ENCODE measurements at places on chromosomes 7 and 10. TPM values are rescaled to one million over a fixed set of nuclear protein-coding genes. Genes with fewer than 3 reads are reported as not detected.

GRCh38 chr7:156651474-156651873 is 10.9 kb downstream of the RNF32 start:
- no peak overlapping the region for H3K27ac ChIP-seq
- no peak for DNase-seq
- H3K4me1 ChIP-seq = no peaks in the 10 kb centered on the region
- H3K4me3 ChIP-seq = no peak overlapping the region
- no peaks in the 10 kb centered on the region for H3K36me3 ChIP-seq

DNA sequence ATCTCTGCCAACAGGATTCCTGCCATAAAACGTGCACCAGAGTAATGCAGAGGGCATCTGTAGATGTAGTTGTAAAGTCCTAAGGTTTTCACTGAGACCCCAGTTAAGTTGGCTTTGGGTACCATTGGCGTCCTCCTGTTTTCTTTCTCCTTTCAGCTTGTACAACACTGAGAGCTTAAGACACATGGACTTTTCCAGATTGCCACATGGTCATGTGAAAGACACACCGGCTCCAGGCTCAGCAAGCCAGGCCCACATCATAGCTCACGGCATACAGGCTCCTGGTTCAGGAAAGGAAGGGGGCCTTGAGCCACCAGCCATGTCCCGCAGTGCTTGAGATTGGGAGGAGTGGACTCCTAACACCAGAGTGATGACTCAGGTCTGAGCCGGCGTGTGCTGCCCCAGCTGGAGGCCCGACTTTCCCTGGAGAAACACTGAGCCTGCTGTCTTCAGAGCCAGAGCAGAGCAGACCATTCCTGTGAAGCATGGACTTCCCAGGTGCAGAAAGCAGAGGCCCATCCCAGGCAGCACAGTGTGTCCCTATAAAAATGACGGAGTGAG is 252.7 kb downstream of the PRPF18 start:
- DNase-seq = no peak
- H3K27ac ChIP-seq = no peak overlapping the region
- H3K4me1 ChIP-seq = no peaks in the 10 kb centered on the region
- H3K27me3 ChIP-seq = no peaks in the 10 kb centered on the region

DNA sequence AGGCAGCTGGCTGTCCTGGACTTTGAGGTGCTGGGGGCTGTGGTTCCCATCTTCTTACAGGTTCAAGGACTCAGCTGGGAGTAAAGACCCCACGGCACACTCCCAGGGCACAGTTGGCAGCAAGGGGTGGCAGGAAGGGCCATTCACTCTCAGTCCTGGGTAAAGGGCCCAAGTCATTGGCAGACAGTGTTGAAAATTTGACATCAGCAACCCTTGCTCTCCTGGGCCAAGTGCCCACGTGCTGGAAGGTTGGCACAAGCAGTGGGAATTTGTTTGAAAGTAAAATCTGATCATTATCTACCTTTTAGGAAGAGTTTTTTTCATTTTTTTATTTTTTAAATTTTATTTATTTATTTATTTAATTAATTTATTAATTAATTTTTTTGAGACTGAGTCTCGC is 241.6 kb upstream of the MKI67 start:
- H3K27ac ChIP-seq = no peak overlapping the region
- no peak overlapping the region for H3K4me3 ChIP-seq
- no peaks in the 10 kb centered on the region for H3K27me3 ChIP-seq

- no peaks in the 10 kb centered on the region for H3K36me3 ChIP-seq
- H3K4me3 ChIP-seq = no peak overlapping the region
- DNase-seq = no peak
- H3K4me1 ChIP-seq = no peaks in the 10 kb centered on the region
- H3K27me3 ChIP-seq = no peaks in the 10 kb centered on the region
- H3K27ac ChIP-seq = no peak overlapping the region
Measured at GRCh38 chr7:41232086-41232485, 470.8 kb downstream of the INHBA start.

DNA sequence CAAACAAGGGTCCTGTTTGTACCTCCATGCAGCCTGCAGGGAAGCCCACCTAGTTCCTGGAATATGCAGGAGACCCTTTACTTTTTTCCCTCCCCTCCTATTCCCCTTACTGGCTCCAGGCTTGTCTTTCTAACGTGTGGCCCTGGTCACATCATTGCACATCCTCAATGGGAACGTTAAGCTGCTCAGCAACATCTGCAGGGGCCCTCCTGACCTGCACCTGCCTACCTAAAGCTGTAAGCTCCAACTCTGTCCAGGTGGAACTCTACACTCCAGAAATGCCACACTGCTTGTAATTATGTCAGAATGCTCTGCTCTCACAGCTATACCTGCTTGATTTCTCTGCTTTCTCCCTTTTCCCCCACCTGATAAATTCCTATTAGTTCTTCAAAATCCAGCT is 72.1 kb downstream of the ARMC3 start:
- no peak overlapping the region for H3K4me3 ChIP-seq
- DNase-seq = no peak
- H3K27me3 ChIP-seq = no peaks in the 10 kb centered on the region
- no peaks in the 10 kb centered on the region for H3K4me1 ChIP-seq

DNA sequence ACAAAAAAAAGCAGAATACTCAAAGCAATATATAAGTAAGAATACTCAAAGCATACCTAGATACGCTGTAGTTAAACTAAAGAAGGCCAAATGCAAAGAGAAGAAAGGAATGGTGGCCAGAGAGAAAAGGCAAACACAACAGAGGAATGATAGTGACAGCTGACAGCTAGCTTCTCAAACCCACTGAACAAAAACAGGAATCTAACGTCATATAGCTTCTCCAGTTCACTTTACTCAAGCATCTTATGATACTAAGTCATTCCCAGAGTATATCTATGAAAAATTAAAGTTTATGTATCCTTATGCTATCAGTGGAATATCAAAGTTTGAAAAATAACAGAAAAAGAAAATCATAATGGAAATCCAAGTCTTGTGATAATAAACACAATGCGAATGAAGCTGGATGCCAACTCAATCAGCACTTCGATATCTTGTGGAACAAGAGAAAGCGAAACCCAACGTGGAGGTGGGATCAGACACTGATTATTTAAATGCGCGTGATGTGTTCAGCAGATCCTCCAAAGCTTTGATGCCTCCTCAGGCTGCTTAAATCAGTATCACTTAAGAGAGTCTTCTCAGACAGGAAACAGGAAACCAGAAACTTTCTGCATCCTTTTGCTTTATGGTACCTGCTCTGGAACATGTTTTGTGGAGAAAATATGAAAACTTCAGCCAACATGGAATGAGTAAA is 102.8 kb downstream of the PIP4K2A start:
- peaks cover 99% of the 10 kb centered on the region for H3K4me1 ChIP-seq
- peak overlapping the region; percentile 54 for H3K4me3 ChIP-seq
- peaks cover 15% of the 10 kb centered on the region for H3K36me3 ChIP-seq

DNA sequence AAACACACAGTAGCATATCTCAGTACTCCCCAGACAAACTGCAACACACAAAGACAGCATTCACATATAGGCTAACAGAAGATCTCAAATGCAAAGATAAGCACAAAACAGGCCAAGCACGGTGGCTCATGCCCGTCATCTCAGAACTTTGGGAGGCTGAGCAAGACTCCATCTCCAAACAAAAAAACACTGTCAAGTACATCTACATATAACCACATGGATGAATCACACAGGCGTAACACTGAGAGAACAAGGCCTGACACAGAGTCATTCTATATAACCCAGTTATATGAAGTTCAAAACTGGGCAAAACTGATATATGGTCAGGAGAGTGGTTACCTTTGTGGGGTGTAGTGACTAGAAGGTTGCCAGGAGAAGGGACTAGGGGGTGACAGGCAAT is 506.4 kb downstream of the KCNMA1 start:
- DNase-seq = no peak
- H3K4me1 ChIP-seq = no peaks in the 10 kb centered on the region
- H3K4me3 ChIP-seq = no peak overlapping the region
- no peak overlapping the region for H3K27ac ChIP-seq
- no peaks in the 10 kb centered on the region for H3K27me3 ChIP-seq

- H3K4me3 ChIP-seq = no peak overlapping the region
- no peaks in the 10 kb centered on the region for H3K27me3 ChIP-seq
- DNase-seq = no peak
- no peak overlapping the region for H3K27ac ChIP-seq
- H3K36me3 ChIP-seq = no peaks in the 10 kb centered on the region
Measured at GRCh38 chr10:55966101-55966500, 395.0 kb downstream of the ZWINT start.

DNA sequence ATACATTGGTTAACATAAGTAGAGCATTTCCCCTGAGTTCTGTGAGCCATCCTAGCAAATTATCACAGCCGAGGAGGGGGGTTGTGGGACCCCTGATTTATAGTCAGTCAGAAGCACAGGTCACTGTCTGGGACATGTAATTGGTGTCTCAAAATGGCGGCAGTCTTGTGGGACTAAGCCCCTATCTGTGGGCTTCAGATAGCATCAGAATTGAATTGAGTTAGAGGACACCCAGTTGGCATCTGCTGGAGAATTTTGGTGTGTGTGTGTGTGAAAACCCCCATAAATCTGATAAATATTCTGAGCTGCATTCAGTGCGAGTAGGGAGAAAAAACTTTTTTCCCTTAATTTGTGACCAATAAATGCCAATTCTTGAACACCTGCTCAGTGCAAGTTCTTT is 6.5 kb upstream of the TET1 start:
- no peak for DNase-seq
- no peak overlapping the region for H3K27ac ChIP-seq
- no peaks in the 10 kb centered on the region for H3K4me1 ChIP-seq

DNA sequence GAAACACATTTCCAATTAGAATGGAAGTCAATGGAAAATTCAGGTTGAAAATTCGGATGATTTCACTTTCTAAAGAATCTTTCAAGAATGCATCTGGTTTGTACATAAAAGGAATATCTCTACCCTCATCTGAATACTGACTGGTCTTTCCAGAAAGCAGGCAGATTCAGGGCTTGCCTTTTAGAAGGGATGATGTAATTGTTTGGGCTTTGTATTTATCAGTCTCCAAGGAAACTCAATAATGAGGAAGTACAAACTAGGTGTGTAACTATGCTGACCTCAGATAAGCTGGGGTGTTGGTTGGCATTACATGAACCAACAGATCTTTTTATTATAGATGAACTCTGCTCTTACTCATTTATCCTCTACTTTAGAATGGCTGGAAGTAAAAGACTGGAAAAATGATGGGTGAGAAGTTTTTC is 24.1 kb downstream of the PDLIM1 start:
- H3K27ac ChIP-seq = no peak overlapping the region
- no peaks in the 10 kb centered on the region for H3K36me3 ChIP-seq
- no peak overlapping the region for H3K4me3 ChIP-seq
- DNase-seq = peak; percentile 14
- H3K27me3 ChIP-seq = no peaks in the 10 kb centered on the region
- H3K4me1 ChIP-seq = no peaks in the 10 kb centered on the region

- no peaks in the 10 kb centered on the region for H3K36me3 ChIP-seq
- no peak overlapping the region for H3K27ac ChIP-seq
- no peak overlapping the region for H3K4me3 ChIP-seq
Measured at GRCh38 chr7:122438492-122438891, 133.9 kb upstream of the FEZF1 start.

- no peak for DNase-seq
- no peaks in the 10 kb centered on the region for H3K36me3 ChIP-seq
- H3K4me1 ChIP-seq = no peaks in the 10 kb centered on the region
- no peak overlapping the region for H3K27ac ChIP-seq
- no peak overlapping the region for H3K4me3 ChIP-seq
- no peaks in the 10 kb centered on the region for H3K27me3 ChIP-seq
Measured at GRCh38 chr10:64191286-64191685, 670.1 kb downstream of the REEP3 start.

DNA sequence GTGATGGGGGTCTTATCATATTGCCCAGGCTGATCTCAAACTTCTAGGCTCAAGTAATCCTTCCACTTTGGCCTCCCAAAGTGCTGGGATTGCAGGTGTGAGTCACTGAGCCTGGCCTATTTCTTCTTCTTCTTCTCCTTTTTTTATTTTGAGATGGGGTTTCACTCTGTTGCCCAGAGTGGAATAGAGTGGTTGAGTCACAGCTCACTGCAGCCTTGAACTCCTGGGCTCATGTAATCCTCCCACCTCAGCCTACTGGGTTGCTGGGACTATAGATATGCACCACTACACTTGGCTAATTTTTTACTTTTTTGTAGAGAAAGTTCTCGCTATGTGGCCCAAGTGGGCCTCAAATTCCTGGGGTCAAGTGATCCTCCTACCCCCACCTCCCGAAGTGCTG is 124.3 kb downstream of the SKIDA1 start:
- no peak for DNase-seq
- no peak overlapping the region for H3K27ac ChIP-seq
- H3K4me1 ChIP-seq = no peaks in the 10 kb centered on the region
- H3K27me3 ChIP-seq = no peaks in the 10 kb centered on the region

GRCh38 chr10:132410779-132411532 is 14.0 kb downstream of the PWWP2B start:
- H3K27me3 ChIP-seq = no peaks in the 10 kb centered on the region
- H3K36me3 ChIP-seq = no peaks in the 10 kb centered on the region
- DNase-seq = no peak
- no peak overlapping the region for H3K27ac ChIP-seq
- no peak overlapping the region for H3K4me3 ChIP-seq
- H3K4me1 ChIP-seq = peaks cover 4% of the 10 kb centered on the region

DNA sequence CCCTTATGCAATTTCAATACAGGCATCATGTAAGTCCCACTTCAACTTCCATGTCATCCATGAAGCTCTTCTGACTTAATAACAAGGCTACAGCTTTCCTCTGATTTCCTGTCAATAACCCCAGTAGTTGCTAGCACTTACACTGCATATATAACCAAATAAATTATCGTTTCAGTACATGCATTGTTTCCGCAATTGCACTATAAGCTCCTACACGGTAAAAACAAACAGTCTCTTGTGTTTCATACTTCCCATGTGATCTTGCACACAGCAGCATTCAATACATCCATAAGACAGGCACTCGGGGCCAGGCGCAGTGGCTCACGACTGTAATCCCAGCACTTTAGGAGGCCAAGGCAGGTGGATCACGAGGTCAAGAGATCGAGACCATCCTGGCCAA is 41.4 kb downstream of the FBXW4 start:
- H3K27me3 ChIP-seq = no peaks in the 10 kb centered on the region
- no peak for DNase-seq
- no peaks in the 10 kb centered on the region for H3K4me1 ChIP-seq
- H3K27ac ChIP-seq = no peak overlapping the region

The METTL27 gene
- not detected for polyA plus RNA-seq

The FAM171A1 gene
- polyA plus RNA-seq = 9.3 TPM

The EGR2 gene
- polyA plus RNA-seq = 0.22 TPM

The SPDYE18 gene
- polyA plus RNA-seq = not detected

The SPDYE1 gene
- not detected for polyA plus RNA-seq

The GPNMB gene
- not detected for polyA plus RNA-seq

The TRPV6 gene
- not detected for polyA plus RNA-seq

The SEC61A2 gene
- polyA plus RNA-seq = 1.0 TPM

The CTAGE8 gene
- 0.39 TPM for polyA plus RNA-seq

The FRA10AC1 gene
- polyA plus RNA-seq = 8.6 TPM

The NPY4R2 gene
- not detected for polyA plus RNA-seq

All from CD4-positive, alpha-beta memory T cell (primary cell).